ENCODE measurements at places on chromosomes 3 and 15.

DNA sequence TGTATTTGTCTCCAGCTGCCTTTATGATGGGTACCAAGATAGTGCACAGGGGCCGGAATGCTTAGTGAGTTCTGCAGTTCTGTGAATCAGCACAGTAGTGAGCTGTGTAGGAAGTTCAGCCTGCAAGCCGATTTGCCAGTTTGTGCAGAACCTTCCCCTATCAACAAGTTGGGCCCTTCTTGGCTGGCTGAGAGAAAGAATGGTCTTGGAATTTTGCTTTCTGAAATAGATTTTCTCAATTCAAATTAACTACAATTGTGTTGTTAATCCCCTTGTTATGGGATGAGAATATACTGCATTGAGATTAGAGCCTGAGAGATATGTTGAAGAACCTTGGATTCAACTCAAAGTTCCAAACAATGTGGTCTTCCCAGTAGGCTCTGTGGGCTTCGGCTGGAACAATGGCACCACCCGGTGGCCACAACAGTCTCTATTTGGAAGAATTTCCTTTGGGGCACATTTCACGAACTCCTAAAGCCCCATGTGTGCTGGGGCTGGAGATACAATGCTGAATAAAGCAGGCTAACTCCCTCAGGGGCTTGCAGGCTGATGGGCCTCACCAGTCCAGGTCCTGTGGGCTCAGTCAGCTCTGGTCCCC lies 59.1 kb downstream of the TRIM42 start:
- no peak for DNase-seq
- H3K27ac ChIP-seq, result no peak overlapping the region
- peaks cover 22% of the 10 kb centered on the region for H3K27me3 ChIP-seq
- no peaks in the 10 kb centered on the region for H3K36me3 ChIP-seq
- no peaks in the 10 kb centered on the region for H3K4me1 ChIP-seq

DNA sequence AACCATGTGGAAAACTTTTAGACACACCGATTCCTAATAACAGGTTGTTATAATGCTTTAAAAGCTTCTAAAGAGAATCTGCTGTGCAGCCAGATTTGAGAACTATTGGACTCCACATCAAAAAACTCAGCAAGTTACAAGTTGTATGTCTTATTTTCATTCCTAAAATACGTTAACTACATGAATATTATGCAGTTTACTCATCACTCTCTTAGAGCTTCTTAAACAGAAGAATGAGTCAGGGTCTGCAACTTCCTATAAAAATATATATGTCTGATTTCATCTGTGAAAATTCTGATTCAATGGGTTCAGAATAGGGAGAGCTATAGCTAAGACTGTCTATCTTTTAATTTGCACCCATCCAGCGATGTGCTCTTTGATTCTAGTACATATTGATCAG lies 244.2 kb upstream of the EPHA3 start:
- no peak overlapping the region for H3K4me3 ChIP-seq
- no peak overlapping the region for H3K27ac ChIP-seq
- DNase-seq, result no peak
- no peaks in the 10 kb centered on the region for H3K27me3 ChIP-seq
- H3K36me3 ChIP-seq, result no peaks in the 10 kb centered on the region

GRCh38 chr3:51371943-51372557 lies 13.0 kb upstream of the MANF start:
- H3K36me3 ChIP-seq, result no peaks in the 10 kb centered on the region
- H3K27ac ChIP-seq, result no peak overlapping the region
- H3K4me3 ChIP-seq, result no peak overlapping the region

DNA sequence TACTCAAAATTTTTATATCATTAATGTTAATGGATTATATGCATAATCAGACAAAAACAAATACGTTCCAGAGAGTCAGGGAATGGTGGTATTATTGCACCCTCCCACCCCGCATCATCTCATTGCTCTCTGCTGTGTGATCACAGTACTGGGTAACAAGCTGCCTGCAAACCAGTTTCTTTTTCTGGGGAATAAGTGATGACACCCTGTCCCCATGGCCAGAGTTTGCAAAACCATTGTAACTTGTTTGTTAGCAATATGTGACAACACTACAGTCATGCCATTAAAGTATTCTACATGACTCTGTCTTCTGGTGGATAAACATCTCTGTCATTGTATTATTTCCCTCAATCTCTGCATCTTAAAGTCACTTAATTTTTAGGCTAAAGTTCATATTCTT lies 39.5 kb downstream of the ZBTB38 start:
- no peak for DNase-seq
- no peak overlapping the region for H3K27ac ChIP-seq
- no peak overlapping the region for H3K4me3 ChIP-seq

- DNase-seq, result no peak
- no peaks in the 10 kb centered on the region for H3K4me1 ChIP-seq
- no peaks in the 10 kb centered on the region for H3K27me3 ChIP-seq
- no peaks in the 10 kb centered on the region for H3K36me3 ChIP-seq
Measured at GRCh38 chr3:126621627-126622345, 33.1 kb downstream of the TXNRD3 start.

DNA sequence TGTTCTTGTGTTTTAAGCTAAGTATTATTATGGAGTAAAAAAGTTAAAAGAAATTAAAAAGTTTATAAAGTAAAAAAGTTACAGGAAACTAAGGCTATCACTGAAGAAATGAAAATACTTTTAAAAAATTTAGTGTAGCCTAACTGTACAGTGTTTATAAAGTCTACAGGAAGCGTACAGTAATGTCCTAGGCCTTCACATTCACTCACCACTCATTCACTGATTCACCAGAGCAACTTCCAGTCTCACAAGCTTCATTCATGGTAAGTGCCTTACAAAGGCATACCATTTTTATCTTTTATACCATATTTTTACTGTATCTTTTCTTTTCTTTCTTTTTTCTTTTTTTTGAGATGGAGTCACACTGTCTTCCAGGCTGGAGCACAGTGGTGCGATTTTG lies 40.7 kb upstream of the SCN5A start:
- no peak overlapping the region for H3K27ac ChIP-seq
- no peak for DNase-seq
- H3K36me3 ChIP-seq, result no peaks in the 10 kb centered on the region
- H3K27me3 ChIP-seq, result peaks cover 6% of the 10 kb centered on the region

GRCh38 chr15:39403640-39404117 lies 177.2 kb upstream of the THBS1 start:
- no peak for DNase-seq
- H3K4me1 ChIP-seq, result no peaks in the 10 kb centered on the region
- H3K27me3 ChIP-seq, result peaks cover 5% of the 10 kb centered on the region

GRCh38 chr15:39685999-39686613 lies 96.5 kb downstream of the FSIP1 start:
- H3K27me3 ChIP-seq, result no peaks in the 10 kb centered on the region
- peak; percentile 29 for DNase-seq
- no peaks in the 10 kb centered on the region for H3K36me3 ChIP-seq
- no peak overlapping the region for H3K4me3 ChIP-seq

GRCh38 chr3:134803652-134804051 lies 8.6 kb downstream of the EPHB1 start:
- H3K36me3 ChIP-seq, result no peaks in the 10 kb centered on the region
- H3K4me3 ChIP-seq, result no peak overlapping the region
- DNase-seq, result no peak
- H3K4me1 ChIP-seq, result no peaks in the 10 kb centered on the region
- no peak overlapping the region for H3K27ac ChIP-seq
- H3K27me3 ChIP-seq, result peaks cover 50% of the 10 kb centered on the region

DNA sequence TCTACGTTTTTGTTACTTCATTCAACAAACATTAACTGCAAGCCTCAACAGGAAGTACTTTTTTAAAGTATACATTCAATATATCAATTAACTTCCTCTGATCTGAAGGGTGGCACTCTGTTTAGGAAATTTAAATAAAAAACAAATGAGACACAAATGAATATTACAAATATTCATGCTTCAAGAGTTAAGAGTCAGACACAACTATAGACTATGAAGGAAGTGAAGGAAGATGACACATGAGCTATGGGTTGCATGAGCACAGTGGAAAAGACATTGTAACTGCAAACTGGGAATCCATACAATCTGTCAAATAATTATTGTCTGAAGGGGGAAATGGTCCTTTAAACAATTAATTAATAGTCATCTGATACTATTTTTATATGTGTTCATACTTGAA lies 26.8 kb upstream of the ALCAM start:
- no peaks in the 10 kb centered on the region for H3K27me3 ChIP-seq
- DNase-seq, result no peak
- no peaks in the 10 kb centered on the region for H3K4me1 ChIP-seq
- H3K4me3 ChIP-seq, result no peak overlapping the region
- H3K36me3 ChIP-seq, result no peaks in the 10 kb centered on the region

- peaks cover 9% of the 10 kb centered on the region for H3K36me3 ChIP-seq
- peak overlapping the region; percentile 64 for H3K4me3 ChIP-seq
- peaks cover 49% of the 10 kb centered on the region for H3K4me1 ChIP-seq
- peak overlapping the region; percentile 16 for H3K27ac ChIP-seq
Measured at GRCh38 chr3:39141171-39141995, 12.0 kb downstream of the CSRNP1 start.

GRCh38 chr15:93088200-93088980 lies 621 bp downstream of the RGMA start:
- H3K4me3 ChIP-seq, result peak overlapping the region; percentile 88
- H3K36me3 ChIP-seq, result no peaks in the 10 kb centered on the region
- peaks cover 18% of the 10 kb centered on the region for H3K4me1 ChIP-seq

GRCh38 chr15:88637436-88637835 lies 1.4 kb upstream of the ISG20 start:
- H3K27me3 ChIP-seq, result no peaks in the 10 kb centered on the region
- peaks cover 44% of the 10 kb centered on the region for H3K36me3 ChIP-seq
- no peak for DNase-seq
- peak overlapping the region; percentile 100 for H3K27ac ChIP-seq
- H3K4me3 ChIP-seq, result peak overlapping the region; percentile 90
- H3K4me1 ChIP-seq, result peaks cover 84% of the 10 kb centered on the region

- no peaks in the 10 kb centered on the region for H3K4me1 ChIP-seq
- H3K27me3 ChIP-seq, result peaks cover 39% of the 10 kb centered on the region
- DNase-seq, result no peak
- no peak overlapping the region for H3K4me3 ChIP-seq
Measured at GRCh38 chr15:101531170-101531569, 41.7 kb upstream of the PCSK6 start.

- no peaks in the 10 kb centered on the region for H3K4me1 ChIP-seq
- H3K36me3 ChIP-seq, result no peaks in the 10 kb centered on the region
- H3K4me3 ChIP-seq, result no peak overlapping the region
- DNase-seq, result no peak
- no peaks in the 10 kb centered on the region for H3K27me3 ChIP-seq
Measured at GRCh38 chr3:167078070-167078622, 302.0 kb downstream of the ZBBX start.

DNA sequence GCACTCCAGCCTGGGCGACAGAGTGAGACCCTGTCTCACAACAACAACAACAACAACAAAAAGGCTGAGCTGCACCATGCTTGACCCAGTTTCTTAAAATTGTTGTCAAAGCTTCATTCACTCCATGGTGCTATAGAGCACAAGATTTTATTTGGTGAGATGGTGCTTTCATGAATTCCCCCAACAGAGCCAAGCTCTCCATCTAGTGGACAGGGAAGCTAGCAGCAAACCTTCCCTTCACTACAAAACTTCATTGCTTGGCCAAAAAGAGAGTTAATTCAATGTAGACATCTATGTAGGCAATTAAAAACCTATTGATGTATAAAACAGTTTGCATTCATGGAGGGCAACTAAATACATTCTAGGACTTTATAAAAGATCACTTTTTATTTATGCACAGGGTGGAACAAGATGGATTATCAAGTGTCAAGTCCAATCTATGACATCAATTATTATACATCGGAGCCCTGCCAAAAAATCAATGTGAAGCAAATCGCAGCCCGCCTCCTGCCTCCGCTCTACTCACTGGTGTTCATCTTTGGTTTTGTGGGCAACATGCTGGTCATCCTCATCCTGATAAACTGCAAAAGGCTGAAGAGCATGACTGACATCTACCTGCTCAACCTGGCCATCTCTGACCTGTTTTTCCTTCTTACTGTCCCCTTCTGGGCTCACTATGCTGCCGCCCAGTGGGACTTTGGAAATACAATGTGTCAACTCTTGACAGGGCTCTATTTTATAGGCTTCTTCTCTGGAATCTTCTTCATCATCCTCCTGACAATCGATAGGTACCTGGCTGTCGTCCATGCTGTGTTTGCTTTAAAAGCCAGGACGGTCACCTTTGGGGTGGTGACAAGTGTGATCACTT lies 2.0 kb downstream of the CCR5 start:
- peaks cover 14% of the 10 kb centered on the region for H3K27me3 ChIP-seq
- no peak overlapping the region for H3K4me3 ChIP-seq
- DNase-seq, result no peak
- no peak overlapping the region for H3K27ac ChIP-seq

GRCh38 chr3:157447026-157447694 lies 10.5 kb downstream of the PTX3 start:
- H3K27ac ChIP-seq, result no peak overlapping the region
- H3K4me1 ChIP-seq, result no peaks in the 10 kb centered on the region
- H3K27me3 ChIP-seq, result no peaks in the 10 kb centered on the region
- DNase-seq, result no peak
- no peaks in the 10 kb centered on the region for H3K36me3 ChIP-seq

DNA sequence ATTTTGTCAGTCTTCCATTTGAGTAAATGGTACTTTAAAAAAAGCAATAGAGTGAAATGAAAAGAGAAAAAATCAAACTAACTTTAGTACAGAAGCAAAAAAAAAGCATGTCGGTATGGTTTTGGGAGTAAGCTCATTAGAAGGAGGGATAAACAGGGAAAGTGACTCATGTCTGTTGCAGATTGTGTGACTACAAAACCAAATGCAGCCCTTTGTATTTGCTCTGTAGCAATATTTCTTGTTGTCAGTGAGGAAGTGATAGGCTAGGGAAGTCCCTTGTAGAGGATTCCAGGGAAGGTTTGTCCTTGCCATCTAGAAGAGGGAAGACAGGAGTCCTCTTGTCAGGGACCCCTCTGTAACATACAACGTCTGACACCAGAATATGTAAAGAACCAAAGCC lies 150.5 kb upstream of the POU1F1 start:
- H3K4me3 ChIP-seq, result no peak overlapping the region
- no peak overlapping the region for H3K27ac ChIP-seq
- DNase-seq, result no peak
- H3K4me1 ChIP-seq, result no peaks in the 10 kb centered on the region
- H3K36me3 ChIP-seq, result no peaks in the 10 kb centered on the region
- H3K27me3 ChIP-seq, result no peaks in the 10 kb centered on the region

DNA sequence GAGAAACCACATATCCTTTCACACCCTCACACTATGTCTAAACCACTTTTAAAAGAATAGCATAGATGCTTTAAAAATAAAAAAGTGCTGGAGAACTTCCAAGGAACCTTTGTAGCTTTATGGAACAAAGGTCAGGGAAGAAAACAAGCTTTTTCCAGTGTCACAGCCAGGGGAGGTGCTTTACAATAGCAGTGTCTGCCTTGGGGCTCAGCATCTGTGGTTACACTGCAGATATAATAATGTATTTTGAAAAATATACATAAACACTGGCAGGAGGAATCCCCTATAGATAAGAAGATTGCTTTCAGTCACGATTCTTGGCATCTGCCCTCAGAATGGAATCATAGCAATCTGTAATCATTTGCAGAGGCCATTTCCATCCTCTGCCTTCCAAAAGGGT lies 362.4 kb upstream of the LRRC3B start:
- H3K4me1 ChIP-seq, result no peaks in the 10 kb centered on the region
- no peak for DNase-seq
- H3K4me3 ChIP-seq, result no peak overlapping the region

- H3K4me3 ChIP-seq, result no peak overlapping the region
- H3K27ac ChIP-seq, result no peak overlapping the region
- no peaks in the 10 kb centered on the region for H3K4me1 ChIP-seq
- H3K27me3 ChIP-seq, result peaks cover 21% of the 10 kb centered on the region
- DNase-seq, result no peak
- no peaks in the 10 kb centered on the region for H3K36me3 ChIP-seq
Measured at GRCh38 chr15:99109555-99110021, 4.7 kb downstream of the SYNM start.

Data from naive B cell (primary cell).